ENCODE measurements at places on chromosomes 7 and 10.

DNA sequence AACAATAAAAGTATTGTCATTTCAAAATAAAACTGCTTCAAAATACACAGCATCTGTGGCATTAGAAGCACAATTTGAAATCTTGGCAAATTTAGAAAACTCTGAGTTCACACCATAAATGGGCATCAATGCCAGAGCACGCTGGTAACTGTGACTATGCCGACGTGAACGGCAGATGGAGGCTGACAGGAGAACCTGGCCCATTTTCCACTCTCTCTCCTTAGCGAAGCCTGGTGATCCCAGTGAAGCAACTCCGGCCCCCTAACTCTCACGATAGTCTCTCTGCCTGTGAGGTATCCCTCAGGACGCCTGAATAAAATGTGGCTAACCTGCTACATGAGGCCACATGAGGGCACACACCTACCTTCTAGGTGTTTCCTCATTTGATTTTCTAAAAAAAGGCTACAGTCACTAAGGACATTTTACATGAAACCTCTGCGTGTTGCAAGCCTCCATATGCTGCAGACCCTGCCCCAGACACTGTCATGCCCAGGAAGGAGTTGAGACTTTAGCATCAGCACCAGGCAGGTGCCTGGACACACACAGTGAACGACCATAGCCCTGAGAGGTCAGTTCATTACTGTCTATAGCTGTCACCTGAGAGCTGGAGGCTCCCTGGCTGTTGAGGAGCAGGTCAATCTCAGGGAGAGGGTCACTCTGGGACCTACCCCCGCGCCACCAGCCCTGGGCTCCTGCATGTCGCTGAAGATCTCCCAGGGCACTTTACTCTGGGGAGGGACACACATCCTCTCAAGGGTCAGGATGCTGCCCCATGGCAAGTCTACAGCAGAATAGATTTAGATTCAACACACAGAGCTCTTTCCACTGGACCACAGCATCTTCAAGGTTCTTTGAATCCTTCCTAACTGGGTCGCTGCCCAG lies 62.9 kb upstream of the CAMK2B start:
- no peak for DNase-seq

GRCh38 chr10:55495555-55495954 lies 694.5 kb upstream of the PCDH15 start:
- no peak for DNase-seq

DNA sequence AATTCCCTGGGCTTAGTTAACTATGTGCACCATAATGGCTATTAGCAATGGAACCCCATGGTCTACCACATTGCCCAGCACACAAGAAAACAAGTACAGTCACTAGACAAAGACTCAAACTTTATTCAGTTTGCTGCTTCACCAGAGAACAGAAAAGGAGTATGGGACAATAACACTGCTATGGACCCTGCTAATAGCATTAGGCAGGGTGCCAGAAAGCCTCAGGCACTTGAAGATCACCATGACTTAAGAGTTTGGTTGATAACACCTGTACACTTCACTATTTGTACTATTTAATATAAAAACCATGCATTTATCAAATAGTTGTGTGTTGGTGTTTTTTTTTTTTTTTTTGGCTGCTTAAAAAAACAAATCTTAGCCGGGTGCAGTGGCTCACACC lies 159.6 kb downstream of the KMT2E start:
- no peak for DNase-seq

GRCh38 chr7:6453734-6454133 lies 6.0 kb upstream of the DAGLB start:
- peak; percentile 52 for DNase-seq

DNA sequence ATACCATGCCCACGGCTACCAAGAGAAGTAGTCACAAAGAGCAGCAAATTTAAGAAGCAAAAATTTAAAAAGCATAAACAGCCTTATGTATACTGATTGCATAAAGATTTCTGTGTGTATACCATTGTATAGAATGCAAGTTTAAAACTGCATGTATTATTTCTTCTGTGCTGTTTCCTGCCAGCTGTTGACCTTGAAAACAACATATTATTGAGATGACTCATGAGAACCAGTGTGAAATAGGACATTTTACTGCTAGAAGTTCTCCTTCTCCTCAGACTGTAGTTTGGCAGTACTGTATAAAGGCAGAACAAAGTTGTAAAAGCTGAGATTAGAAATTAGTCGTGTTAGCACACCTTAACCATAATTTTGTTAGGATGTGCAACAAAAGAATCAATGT lies 42.3 kb upstream of the SGCE start:
- peak; percentile 91 for DNase-seq

DNA sequence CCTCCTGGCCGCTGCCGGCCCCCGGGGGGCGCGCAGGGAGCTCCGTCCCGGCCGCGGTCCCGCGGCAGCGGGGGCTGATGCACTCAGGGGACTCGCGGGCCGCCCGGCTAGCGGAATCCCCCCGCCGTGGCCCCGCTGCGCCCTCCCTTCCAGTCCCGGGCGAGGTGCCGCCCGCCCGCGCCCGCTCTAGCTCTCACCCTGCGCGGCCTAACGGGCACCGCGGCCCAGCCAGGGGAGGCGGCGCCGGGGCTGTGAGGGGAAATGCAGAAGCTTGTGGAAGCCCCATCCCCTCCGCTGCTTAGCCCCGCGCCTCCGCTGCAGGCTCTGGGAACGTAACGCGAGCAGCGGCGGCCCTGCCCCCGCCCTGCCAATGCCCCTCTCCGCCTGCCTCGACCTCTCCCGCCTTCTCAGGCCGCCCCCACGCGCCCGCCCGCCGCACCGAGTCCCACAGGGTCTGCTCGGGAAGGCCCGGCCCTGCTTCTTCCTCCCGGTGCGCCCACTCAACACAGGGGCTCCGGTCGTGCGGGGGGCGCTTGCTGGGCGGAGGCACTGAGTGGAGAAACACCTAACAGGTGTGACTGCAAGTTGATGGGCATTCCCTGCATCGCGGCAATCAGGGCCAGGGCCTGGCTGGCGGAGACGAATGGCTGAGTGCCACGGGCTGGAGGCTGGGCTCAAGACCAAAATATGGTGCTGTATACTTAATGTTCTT lies 384 bp upstream of the TMEM229A start:
- DNase-seq = peak; percentile 8

- DNase-seq = no peak
These were observed 130.6 kb upstream of the CAV2 start for GRCh38 chr7:116368965-116369364.

- DNase-seq = no peak
These were observed 230.3 kb downstream of the PTPRN2 start for GRCh38 chr7:158357106-158357897.

DNA sequence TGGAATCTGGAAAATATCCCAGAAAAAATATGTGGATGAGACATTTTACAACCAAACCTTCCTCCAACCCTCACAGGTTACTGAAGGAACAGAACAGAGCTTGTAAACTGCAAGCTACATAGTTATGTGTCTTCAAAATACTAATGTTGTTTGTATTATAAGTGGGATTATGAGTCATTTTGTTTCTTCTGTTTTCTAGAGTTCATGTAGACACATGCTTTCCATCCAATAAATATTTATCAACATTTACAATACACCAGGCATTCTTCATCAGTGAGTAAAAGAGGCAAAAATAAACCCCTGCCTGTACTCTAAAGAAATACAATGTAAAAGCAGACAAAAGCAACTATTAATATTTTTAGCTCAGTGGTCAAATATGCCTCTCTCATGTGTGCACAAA lies 38.0 kb upstream of the TES start:
- no peak for DNase-seq

DNA sequence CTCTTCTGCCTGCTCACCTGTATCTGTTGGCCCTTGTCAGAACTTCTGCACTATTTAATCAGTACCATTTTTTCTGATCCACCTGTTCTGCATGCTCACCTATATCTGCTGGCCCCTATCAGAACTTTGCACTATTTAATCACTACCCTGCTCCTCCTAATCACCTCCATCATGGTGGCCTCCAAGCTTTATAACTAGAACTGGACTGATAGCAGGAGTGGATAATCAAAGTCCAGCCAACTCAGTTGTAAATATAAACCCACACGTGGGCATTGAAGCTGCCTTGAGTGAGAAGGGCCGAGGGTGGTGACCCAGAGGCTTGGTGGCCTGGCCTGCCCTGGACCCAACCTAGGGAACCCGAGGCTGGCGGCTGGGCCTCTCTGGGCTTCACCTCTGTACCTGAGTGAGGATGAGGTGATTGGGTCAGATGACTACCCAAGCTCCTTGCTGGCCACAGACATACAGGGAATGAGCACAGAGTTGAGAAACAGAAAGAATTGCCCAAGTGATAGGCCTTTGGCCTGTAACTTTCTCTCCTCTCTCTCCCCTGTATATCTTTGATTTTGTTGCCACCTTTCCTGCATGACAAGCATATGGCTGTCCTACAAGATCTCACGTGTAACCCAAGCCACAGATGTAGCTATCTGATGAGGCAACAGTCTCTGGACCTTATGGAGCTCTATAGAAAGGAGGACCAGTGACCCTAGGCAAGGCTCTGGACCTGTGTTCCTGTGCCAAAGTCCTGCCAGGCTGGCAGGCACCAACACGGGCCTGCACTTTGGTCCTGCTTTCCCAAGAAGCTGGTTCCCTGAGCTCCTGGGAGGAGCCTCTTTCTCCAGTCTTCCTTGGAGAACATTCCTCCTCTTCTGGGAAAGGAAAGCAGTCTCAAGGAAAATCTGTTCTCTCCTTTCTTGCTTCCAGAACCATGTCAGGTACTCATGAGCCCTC lies 23.4 kb upstream of the FAM3C start:
- DNase-seq = no peak

DNA sequence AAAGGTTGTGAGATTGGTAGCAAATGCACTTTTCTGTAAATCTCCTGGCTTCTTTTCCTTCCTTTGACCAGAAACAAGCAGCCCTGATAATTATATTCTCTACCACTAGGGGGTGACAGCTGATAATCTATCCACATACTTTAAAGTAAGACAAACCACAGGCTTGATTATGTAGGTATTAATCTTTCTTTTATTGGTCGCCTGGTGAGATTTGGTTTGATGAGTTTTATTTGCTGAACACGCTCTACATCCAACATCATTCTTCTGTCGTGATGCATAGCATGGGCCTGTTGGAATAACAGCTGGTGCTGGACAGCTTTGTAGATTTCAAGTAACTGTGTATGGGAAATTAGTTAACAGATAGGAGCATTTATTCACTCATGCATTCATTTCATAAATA lies 63.5 kb downstream of the ZNF365 start:
- DNase-seq = peak; percentile 85

- DNase-seq = peak; percentile 53
These were observed 200.9 kb downstream of the CXCL12 start for GRCh38 chr10:44183667-44184632.

DNA sequence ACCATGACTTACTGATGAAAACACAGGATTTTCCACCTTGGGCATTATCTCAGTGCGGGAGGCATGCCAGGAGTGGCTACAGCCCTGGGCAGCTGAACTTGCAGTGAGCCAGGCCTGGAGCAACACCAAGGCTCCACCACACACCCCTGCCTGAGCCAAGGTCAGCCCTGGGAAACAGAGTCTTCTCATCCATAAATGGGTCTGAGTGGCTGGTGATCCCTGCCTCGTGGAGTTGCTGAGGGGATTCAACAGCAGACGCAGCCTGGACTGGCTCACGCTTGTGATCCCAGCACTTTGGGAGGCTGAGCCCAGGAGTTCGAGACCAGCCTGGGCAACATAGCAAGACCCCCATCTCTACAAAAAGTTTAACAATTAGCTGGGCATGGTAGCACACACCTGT lies 32.2 kb downstream of the SPOCK2 start:
- no peak for DNase-seq

GRCh38 chr7:116521046-116521664 lies 3.7 kb upstream of the CAV1 start:
- DNase-seq = no peak

GRCh38 chr10:35426657-35427056 lies 90.3 kb downstream of the CCNY start:
- DNase-seq = no peak

Measured in fibroblast of pulmonary artery (primary cell).